Lower leg skin (tissue), 4 donors: ENCODE measurements at places on chromosomes 3 and 15.

DNA sequence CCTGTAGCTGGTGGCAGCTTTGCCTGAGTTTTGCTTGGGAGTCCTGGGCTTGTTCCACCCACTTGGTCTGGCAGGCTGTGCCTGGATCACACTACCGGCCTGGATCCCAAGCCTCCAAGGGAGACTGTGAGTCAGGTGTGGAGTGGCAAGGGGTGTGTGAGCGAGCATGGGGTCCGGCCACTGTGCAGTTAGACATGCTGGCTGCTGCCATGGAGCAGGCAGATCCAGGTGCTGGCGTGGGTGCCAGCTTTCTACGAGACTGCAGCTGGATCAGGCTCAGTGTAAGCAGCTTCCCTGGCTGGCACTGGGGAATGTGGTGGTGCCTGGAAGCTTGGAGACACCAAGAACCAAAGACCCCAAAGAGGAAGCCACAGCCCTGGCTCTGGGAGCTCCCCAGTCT, 102.0 kb upstream of the BNIP2 start:
- no peak for DNase-seq

DNA sequence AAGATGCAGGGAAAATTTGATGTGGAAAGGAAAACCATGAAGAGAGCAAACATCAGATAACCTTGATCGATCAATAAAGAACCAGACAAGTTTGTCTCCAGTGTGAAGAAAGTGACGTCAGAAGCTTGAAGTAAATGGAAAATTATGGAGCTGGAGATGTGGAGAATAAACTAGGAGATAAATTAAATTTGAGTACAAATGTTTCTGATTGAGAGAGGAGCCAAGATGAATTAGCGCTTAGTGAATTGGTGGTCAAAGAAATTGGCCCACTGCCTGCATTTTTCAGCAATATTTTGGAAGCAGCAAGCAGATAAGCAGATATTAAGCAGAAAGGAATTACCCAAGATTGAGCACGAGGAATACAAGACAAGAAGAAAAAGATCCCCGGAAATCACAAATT, 567.3 kb upstream of the ZNF385D start:
- DNase-seq = no peak

DNA sequence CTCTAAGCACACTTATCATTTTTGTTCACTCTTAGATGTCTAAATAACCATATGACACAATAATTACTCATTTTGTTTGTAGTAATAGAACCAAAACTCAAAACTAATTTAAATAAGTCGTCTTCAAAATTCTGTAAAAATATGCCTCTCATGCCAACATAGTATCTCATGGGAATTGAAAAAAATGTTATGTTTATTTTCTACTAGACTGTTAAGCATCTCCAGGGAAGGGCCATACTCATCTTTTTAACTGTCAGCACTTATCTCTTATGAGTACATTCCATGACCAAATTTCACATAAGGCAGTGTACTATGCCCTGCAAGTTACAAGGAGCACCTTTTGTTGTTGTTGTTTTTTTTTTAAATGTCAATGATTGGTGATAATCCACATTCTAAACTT, 18.3 kb upstream of the USF3 start:
- no peak for DNase-seq

GRCh38 chr3:88101142-88101541, 42.1 kb downstream of the ZNF654 start:
- DNase-seq = no peak

GRCh38 chr3:95154766-95155165, 1091.9 kb downstream of the NSUN3 start:
- DNase-seq = no peak

GRCh38 chr3:61684386-61684785, 123.0 kb downstream of the PTPRG start:
- DNase-seq = peak; percentile 33

DNA sequence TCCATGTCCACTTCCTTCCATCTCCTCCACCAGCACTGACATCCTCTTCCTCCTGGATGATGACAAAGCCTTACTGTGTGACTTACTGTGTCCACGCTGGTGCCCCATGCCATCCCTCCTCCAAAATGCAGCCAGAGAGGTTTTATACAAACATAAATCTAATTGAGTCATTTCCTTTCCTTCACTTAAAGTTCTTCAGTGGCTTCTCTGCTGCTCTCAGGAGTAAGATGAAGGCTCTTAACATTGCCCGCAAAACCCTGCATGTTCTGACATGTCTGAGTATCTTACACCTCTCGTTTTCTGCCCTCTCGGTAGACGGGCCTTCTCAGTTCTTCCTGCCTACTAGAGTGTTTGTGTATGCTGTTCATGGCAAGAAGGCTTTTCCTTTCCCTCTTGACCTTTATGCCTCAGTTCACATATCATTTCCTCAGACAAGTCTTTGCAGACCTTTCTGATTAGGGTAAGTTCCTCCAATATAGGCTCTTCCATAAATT, 175.5 kb downstream of the CFAP20DC start:
- no peak for DNase-seq

GRCh38 chr15:75202251-75203016, 752 bp downstream of the C15orf39 start:
- DNase-seq = peak; percentile 96

DNA sequence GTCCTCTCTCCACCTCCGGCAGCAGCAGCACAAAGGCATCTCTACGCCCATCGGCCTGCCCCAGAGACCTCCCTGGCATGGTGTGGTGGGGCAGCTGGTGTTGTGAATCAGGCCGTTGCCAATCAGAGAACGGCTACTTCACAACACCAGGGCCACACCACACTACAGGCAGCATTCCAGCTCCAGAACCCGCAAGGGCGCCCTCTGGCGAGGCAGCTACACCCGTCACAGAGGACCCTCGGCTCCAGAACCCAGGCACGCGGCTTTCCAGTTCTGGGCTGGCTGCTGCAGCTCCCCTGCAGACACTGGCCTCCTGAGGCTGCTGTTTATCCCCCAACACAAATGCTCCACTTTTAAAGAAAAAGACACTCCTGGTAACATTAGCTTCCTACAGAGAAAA, 127.5 kb upstream of the TOPAZ1 start:
- DNase-seq = no peak

DNA sequence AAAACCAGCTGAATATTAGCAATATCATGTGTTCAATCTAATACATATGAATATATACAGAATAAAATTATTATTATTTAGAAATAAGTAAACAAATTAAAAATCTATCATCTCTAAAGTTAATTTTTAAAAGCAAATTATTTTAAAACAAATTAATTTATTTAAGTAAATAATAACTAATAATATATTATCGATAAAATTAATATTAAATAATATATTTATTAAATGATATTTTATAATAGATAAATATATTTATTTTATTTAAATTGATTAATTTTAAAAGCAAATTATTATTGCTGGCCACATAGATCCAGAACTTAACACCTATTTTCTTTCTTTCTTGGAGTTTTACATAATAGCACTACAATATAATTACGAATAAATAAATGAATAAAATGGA, 22.2 kb downstream of the RTP3 start:
- DNase-seq = no peak

DNA sequence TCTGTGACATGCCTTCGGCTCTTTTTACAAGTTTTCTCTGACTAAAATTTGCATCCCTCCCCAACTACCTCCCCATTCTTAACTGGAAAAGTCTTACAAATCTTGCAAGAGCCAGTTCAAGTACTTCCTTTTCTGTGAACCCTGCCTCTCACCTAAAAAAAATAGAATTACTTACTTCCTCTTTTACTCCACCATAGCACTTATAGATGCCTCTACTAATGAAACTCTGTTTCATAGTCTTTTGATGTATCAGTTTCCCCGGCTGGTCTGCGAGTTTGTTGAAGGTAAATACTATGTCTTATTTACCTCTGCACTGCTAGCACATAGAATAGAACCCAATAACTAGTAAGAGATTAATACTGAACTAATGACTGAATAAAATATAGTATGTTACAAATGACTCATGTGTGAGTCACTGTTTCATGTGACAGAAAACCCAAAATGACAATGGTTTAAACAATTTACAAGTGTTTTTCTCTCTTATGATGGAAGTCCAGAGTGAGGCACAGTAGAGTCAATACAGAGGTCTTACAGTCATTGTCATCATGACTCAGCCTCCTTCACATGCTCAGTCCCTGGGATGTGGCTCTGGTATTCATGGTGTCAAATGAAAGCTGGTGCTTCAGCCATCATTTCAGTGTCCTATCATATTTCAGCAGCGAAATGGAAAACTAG, 393.5 kb downstream of the RSL24D1 start:
- no peak for DNase-seq

DNA sequence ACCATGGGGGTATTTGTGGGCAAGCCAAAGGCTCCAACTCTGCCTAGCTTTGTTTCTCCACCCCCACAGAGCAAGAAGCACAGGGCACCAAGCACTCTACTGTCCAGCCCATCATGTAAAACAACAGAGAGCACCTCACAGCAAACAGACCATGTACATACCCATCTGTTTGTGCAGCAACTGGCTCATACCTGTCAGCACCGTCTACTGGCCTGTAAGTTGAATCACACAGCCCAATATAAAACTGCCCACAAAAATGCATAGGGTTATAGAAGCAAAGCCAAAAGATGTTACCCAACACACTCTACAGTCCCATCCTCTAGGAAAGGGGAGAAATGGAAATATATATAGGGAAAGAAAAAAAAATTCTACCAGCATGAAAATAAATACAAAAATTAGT, 139.7 kb upstream of the CPNE4 start:
- DNase-seq = no peak

DNA sequence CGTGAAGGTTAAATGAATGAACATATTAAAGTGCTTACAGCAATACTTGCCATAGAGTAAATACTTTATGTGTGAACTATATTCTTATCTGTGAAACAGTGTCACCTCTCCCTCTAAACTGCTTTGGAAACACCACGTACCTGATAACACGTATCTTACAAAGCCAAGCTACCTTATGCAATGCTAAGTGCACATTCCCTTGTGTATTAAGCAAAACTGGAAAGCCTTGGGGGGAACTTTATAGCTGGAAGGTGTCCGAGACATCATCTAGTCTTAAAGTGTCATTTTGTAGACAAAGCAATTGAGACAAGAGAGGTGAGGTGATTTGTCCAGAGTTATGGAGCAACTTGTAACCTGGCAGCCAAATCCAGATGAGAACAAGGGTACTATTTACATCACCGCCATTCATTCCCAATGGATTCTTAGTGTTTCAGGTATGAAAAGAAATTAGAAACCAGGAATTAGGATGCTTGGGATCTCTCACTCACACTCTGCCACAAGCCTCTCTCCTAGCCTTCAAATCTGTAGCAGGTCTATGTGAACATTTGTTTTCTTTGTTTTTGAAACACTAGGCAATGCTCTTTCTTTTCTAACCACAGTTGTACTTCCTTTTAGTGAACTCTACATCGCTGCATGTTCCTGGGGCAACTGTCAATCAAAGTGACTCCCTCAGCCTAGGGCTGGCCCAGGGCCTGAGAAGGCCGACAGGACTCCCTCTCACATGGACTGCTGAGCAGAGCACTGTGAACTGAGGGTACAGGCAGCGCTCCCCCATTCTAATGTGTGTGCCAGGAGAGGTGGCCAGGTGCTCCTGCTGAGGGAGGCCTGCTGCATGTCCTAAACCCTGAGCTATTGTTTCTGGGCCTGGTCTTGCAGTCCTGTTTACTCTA, 13.9 kb upstream of the MGLL start:
- DNase-seq = no peak

DNA sequence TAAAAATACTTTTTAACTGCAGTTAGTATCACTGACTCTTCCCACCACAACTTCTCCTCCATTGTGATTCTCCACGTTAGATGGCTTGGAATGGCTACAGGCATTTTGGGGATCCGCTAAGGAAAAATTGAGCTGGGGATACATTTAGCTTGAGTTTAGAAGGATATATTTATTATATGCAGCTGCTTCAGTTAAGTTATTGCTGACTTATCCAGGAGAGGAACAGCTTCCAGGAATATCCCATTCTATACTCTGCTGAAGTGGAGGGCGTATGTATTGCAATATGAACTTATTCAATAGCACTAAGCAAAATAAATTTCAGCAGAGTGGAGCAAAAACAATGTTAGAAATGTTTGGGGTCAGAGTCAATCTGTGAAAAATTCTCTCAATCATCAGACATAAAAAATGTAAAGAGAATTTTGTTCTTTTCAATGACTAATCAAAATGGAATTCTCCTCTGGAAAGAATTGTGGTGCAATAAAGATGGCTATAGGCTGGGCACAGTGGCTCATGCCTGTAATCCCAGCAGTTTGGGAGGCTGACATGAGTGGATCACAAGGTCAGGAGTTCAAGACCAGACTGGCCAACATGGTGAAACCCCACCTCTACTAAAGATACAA, 84.7 kb downstream of the NCEH1 start:
- DNase-seq = no peak

DNA sequence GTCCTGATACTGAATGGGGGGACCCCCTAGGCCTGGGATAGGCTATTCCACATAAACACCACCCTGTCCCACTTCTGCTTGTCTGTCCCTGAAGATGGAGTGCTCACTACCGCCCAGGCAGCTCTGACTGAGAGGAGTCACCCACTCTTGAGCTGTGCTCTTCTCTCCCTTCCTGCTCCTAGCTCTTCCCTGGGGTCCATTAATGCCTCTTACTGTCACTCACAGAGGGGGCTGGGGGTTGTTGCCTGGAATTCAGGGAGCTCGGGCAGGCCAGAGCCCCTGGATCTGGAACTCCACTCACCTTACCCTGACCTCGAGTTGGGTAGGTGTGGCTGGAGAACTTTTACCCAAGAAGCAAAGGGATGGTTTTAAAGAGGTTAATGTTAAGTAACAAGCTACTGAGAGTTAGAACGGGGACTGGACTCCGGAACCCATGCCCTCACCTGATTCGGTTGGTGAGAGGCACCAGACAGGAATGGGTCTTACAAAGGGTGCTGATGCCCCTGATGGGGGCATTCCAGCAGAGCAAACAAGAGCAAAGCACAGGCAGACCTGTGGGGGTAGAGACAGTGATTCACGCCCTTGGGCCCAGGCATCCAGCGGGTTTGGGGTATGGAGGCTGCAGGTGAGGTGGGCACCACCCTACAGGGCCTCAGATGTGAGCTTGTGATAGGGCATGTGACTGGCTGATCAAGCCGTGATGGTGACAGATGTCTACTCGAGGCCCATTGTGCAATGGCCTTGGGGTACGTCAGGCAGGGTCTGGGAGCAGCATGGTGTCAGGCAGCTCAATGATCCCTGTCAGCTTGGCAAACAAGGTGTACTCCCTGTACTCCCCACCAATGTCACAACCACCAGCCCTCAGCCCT, 5.4 kb downstream of the NBEAL2 start:
- no peak for DNase-seq

DNA sequence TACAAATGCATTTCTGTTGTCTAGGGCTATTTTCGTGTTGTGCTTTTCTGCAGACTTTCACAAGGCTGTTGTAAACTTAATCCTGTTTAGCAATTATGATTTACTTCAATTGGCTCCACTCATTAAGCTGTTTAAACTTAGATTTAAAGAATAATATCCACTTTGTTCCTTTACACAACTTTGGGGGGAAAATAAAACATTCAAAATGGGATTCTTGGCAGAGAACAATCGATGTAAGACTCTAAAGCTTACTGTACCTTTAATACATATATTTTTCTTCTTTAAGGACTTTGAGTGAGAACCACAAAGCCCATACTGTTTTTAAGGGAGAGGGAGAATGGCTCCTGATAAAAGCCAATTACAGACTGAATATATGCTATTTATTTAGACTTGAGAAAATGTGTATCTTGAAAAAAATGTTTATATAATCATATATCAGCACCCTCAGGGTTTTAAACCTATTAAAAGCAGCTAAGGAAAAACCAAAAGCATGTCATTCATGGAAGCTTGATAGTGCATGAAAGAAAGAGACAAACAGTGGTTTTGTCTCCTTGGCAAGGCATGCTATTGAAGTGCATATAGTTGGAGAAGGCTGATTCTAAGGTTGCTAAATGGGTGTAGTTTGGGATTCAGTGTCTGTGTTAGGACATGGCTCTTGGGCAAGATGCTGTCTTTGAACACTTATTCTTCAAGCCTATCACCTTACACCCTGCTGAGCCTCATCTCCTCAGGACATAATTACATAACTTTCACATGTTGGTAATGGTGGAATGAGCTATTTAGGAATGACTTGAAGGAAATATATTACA, 293.4 kb upstream of the TBC1D5 start:
- no peak for DNase-seq
